Renal cortical epithelial cell (primary cell): ENCODE measurements at places on chromosomes 11 and 22. TPM values are rescaled to one million over a fixed set of nuclear protein-coding genes. Genes with fewer than 3 reads are reported as not detected.

GRCh38 chr11:61138935-61139334, 22.3 kb downstream of the VPS37C start:
- no peak for DNase-seq

- DNase-seq = peak; percentile 87
Observed at GRCh38 chr11:46710821-46711269, 8.2 kb upstream of the F2 start.

- no peak for DNase-seq
Observed at GRCh38 chr22:38974170-38974825, 7.8 kb upstream of the APOBEC3B start.

DNA sequence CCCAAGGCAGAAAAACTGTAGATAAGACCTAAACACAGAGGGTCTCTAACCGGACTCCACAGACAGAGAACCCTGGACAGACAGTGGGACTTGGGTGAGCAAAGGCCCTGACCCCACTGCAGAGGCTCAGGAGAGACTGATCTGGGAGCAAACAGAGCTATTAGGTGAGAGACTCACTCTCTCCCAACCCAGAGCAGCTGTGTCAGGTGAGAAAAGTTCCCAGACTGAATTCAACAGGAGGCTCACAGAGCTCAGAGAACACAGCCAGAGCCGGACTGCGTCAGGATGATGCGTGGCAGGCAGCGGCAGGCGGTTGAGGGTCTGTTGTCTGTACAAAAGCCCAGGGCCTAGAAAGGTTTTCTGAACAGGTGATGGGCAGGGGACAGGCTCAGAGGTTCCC, 5.5 kb downstream of the RFPL2 start:
- no peak for DNase-seq

DNA sequence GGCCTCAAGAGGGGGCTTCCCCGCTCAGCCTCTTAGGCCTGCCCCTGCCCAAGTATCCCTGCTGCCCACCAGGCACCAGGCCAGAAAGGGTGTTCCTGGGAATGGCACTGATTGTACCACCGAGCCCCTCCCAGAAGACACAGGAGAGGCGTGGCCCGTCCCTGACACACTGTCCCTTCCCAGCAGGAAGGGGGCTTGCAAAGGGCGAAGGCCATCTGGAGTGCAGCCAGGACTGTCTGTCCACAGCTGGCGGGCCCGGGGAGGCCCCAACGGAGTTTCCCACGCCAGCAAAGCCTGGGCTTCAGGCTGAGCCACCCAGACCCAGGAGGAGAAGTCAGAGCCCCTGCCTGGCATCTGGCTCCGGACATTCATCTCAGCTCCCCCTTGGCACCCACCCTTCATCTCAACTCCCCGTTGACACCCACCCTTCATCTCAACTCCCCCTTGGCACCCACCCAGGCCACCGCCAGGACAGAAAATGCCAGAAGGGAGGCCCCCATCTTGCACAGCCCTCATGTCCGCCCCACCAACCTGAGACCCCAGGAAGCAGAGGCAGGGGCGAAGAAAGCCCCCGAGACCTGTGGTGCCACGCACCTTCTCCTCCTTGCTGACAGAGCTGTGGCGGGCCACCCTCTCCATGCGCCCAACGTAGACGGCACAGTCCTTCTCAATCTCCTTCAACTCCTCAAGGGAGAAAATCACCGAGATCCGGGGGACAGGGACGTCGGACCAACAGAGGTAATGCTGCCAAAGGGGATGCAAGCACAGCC, 19.4 kb downstream of the TUBGCP6 start:
- no peak for DNase-seq

KDM4D gene
- 0.94 and 1.6 TPM in 2 replicates for total RNA-seq

ASPHD2 gene
- 5.4 and 5.6 TPM in 2 replicates for total RNA-seq

DNA sequence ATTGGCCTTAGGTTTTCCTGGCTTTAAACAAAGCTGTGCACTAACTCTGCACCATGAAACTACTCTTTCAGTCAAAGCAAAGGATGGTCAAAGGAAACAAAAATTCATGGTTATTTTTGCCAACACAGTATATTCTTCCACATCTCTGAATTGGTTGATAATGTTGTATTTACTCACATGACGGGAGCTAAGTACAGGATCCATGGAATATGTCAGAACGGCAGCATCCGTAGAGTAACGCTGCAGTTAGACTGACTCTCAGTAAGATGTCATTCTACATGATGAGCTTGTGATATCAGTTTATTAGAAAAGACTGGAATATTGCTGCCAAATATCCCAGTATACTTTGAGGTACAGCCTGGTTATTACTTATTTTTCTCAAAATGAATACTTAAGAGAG, 172.1 kb downstream of the PGR start:
- no peak for DNase-seq

- no peak for DNase-seq
Observed at GRCh38 chr11:117606211-117606610, 190.8 kb downstream of the DSCAML1 start.

- DNase-seq = peak; percentile 69
Observed at GRCh38 chr22:24433828-24434470, 6.5 kb downstream of the ADORA2A start.

- DNase-seq = no peak
Observed at GRCh38 chr22:38881464-38881871, 9.5 kb upstream of the CBX6 start.

KRTAP5-8 gene
- not detected in 2 replicates for total RNA-seq
